ENCODE measurements at places on chromosomes 3 and 15.

GRCh38 chr3:4360817-4361216, 57.6 kb downstream of the SETMAR start:
- DNase-seq, result no peak

GRCh38 chr3:122497425-122497824, 17.3 kb downstream of the KPNA1 start:
- DNase-seq, result no peak

GRCh38 chr15:55283379-55284147, 6.0 kb downstream of the RAB27A start:
- no peak for DNase-seq

DNA sequence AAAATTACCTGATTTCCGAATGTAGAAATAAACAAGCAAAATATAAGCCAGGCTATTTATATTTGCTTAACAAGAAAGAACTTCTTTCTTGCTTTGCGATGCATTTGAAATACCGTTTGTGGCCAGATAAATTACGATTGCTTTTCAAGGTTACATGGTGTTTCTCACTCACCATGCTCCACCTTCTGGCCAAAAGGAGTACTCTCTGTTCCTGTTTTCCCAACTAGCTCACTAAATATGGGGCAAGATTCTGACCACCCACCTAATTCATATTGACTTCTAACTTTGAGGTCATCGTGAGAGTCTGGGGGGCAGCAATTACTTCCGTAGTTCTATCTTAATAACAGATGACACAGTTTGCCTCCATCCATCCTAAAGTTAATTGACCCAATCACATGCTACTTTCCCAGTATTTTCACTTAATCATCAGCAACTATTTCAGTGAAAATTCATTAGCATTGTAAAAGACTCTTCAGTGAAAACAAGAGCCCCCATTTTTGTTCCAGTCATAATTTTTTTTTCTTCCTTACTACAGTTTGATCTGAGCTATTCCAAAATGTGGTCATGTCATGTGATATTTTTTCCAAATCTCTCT, 25.9 kb downstream of the ACP3 start:
- peak; percentile 77 for DNase-seq

GRCh38 chr3:146543461-146544001, 876 bp downstream of the PLSCR1 start:
- DNase-seq, result no peak

- DNase-seq, result no peak
These were observed 580.1 kb downstream of the ROBO2 start for GRCh38 chr3:77620009-77620408.

DNA sequence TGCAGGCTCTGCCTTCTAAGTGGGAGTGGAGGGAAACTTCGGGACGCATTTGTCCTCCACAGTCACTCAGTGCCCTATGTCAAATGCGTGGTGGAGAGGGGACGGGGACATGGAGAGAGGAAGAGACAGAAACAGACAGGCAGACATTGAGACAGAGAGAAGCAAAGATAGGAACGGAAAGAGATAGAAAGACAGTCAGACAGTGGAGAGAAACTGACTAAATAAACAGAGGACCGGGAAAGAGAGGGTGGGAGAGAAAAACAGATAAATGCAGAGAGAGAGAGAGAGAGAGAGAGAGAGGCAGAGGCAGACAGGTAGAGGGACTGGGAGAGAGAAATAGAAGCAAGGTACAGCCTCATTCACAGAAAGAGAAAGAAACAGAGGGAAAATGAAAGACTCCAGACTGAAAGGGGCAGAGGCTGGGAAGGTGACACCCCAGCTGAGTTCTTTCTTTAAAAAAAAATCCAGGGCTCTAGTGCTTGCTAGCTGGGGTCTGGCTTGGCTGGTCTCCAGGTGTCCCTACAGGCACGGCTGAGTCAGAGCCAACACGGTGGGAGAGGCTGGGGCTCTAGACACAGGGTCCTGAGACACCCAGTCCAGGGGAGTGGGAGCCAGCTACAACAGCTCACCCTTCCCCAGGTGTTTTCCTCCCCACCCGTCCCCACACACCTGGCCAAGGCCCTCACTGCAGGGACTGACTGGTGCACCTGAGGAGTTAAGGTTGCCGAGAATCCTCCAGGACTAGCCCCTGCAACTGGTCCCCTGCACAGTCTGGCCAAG, 506.1 kb upstream of the PROK2 start:
- no peak for DNase-seq

DNA sequence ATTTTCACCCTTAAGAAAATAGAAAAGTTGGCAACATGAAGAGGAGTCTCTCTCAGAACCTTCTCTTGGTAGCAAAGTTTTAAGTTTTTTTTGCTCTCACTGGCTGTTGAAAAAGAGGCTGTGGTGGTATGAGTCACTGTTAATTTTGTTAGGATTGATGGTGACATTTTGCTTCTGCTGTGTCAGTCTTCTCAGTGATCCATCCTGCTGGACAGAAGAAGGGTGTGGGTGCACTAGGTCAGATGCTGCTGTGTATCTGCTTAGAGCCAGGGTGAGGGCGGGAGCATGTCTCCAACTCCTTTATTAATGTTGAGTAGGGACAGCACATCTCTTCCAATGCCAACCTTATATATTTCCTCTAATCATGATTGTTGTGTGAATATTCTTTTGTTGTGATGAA, 369.5 kb downstream of the FEZF2 start:
- no peak for DNase-seq

DNA sequence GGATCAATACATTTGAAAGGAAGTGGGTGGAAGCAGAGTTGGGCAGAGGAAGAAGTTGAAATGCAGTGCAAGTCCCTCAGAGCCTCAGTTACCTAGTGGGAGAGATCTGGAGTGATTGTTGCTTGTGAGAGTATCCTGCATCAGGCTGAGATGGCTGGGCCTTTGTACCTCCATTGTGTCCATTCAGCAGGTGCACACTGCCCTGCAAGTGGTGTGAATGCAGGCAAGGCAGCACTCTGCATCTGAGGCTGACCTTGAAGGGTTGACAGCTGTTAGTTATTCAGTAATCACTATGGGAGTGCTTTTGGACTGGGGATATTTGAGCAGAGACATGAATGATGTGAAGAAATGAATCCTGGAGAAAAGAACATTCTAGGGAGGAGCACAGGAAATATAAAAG, 25.2 kb downstream of the ATP6V1A start:
- no peak for DNase-seq

- DNase-seq, result no peak
These were observed 136.5 kb downstream of the ZNF609 start for GRCh38 chr15:64596701-64597476.

DNA sequence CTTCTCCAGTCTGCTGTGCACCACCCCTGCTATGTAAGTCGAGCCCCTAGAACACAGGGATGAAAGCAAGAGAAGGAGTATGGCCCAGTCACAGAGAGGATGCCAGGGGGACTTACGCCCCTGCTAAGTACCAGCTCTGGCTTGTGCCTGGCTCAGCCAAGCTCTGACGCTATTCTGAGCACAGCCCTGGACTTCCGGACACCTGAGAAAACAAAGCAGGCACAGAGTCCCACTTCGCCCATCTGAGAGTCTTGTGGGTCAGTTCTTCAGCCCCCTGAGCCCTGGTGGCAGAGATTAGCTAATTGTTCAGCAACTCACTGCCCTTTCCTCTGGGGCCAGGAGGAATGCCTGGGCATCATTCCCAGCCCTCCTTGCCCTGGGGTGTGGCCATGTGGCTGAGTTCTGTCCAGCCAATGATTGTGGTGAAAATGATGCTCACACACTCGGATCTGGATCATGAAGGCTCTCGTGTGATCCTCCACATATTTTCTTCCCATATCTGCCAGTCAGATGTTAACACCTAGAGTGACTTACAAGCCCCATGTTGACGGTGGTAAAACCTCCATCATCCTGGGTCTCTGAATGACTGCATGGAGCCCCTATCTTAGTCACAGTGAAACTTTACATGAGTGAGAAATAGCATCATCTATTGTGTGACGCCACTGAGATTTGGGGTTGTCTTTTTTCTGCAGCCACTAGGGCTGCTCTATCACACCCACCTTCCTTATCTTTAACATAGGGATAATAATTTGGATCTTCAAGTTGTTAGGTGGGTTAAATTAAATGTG, 105.7 kb downstream of the TPRA1 start:
- no peak for DNase-seq

DNA sequence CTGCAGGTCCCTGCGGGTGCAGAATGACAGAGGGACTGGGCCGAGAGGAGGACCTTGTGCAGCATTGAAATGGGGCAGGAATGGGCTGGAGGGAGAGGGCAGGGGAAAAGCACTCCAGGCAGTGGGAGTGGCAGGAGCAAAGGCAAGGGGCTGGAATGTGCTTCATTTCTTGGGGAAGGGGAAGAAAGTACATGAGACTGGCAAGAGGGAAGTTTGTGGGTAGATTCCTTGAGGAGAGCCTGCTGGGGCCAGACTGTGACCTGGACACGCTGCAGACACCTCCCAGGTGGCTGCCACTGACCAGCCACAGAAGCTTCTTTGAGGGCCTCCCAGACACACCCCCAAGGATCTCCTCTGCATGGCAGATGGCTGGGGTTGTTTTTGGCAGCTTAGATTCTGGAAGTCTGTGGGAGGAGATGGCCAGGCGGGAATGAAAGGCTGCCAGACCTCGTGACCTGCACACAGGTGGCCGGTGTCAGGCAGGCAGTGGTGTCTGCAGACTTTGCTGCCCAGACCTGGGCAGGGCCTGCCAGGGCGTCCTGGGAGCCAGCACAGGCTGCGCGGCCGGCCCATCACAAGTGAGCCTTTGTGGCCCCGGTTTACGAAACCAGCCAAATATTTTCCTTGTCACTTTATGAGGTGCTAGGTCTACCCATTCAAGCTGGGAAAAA, 53.1 kb downstream of the SPSB4 start:
- no peak for DNase-seq

GRCh38 chr3:33746416-33747116, 28.5 kb upstream of the CLASP2 start:
- no peak for DNase-seq

GRCh38 chr3:25021816-25022215, 406.2 kb upstream of the RARB start:
- DNase-seq, result no peak

DNA sequence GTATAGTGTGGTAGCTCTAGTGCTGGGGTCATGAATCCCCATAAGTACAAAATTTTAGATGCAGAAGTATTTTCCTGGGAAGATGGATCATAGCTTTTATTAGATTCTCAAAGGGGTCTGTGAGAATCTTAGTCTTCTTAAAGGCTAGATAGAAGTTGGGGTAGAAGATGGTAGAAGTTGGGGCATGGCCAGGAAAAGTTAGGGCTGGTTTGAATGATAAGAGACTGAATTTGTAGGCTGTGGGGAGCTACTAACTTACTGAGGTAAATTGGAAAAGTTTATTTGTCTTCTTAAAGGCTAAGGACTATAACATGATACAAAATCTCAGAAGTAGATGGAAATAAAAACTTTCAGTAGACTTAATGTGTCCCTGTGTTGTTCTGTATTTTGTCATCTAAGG, 1.6 kb upstream of the UBE2Q2 start:
- no peak for DNase-seq

- DNase-seq, result no peak
These were observed 94.9 kb downstream of the ERC2 start for GRCh38 chr3:56373386-56373785.

DNA sequence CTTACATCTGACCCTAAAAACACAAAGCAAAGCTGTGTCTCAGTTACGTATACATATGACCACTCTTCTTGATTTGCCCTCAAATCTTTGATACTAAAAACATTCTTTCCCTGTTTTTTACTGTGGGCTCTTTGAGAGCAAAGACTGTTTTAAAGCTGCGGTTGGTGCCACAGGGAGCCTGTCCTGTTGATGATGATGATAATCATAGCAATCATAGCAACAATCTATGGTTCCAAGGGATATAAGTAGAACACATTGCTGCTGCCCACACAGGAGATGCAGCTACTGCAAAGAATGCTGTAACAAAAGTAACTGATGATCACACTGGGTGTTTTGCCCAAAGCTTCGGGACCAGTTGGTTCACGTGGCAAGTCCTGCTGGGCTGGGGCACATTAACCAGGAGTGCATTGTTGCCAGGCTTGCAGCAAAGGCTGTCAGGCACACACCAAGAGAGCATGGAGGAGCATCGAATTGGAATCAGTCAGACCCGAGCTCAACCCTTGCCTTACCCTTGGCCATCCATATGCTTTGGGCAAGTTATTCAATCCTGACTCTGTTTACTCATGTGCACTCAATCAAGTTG, 131.4 kb upstream of the EIF1B start:
- DNase-seq, result no peak

- no peak for DNase-seq
These were observed 547.8 kb upstream of the EPHA6 start for GRCh38 chr3:96266395-96267190.

- DNase-seq, result no peak
These were observed 759 bp upstream of the TTBK2 start for GRCh38 chr15:42921342-42921731.

DNA sequence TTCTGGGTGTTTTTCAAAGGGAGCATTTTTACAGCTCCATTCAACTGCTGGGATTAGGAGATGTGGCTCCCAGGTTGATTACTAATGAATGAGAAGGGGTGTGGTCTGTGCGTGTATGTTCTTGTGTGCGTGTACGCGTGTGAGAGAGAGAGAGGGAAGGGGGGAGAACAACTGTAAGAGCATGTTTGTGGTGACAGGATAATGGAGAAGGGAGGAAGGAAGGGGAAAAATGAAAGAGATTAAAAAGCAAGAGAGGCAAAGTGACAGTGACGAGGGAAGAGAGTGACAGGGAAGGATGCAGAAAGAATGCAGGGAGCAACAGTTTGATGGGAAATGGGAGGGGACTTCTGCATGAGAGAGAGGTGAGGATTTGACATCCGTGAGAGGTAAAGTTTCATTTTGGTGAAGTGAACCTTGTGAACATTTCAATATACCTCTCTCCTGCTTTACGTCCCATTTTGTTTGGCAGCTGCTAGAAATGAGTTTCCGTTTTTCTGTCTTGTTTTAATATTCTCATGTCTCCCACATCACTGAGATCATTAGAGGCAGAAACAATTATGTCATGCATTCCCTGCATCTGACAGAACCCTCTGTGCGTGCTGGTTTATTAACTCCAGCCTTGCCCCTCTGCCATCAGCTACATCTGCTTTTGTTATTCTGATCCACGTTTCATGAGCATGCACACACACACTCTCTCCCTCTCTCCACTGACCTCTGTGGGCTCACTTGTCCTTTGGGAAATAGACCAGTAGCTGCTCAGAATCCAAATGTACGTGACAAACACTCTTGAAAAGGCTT, 161.6 kb downstream of the GAP43 start:
- DNase-seq, result no peak

DNA sequence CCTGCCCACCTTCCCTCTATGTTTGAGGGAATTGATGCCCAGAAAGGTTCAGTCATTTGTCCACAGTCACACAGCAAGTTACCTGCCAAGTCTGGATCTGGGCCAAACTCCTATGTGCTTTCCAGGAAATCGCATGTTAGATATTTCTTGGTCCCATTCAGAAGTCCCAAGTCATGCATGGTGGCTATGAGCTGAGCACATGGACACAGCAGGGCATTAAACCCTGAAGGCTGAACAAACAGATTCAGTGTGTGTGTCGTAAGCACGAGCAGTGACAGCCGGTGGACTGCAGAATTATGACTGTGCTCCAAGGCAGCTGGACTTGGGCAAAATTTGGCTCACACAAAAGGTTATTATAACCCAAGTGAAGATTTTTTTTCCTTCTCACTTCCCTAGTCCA, 11.4 kb upstream of the SLC6A6 start:
- no peak for DNase-seq

- no peak for DNase-seq
These were observed 67.5 kb upstream of the TSEN2 start for GRCh38 chr3:12416731-12417130.

GRCh38 chr3:13420045-13420830, at the start of gene NUP210:
Gene NUP210, minus strand, starts transcription at chr3:13420322. Its CDS starts 96 bp downstream, at chr3:13420226.
- DNase-seq, result no peak

Measured in SK-N-MC (cell line).